ENCODE measurements at places on chromosomes 5 and 9. TPM values are rescaled to one million over a fixed set of nuclear protein-coding genes. Genes with fewer than 3 reads are reported as not detected.

ABLIM3 gene
- total RNA-seq: 46.0 TPM

OTP gene
- not detected for total RNA-seq

GABRB2 gene
- total RNA-seq: 0.54 TPM

C9 gene
- total RNA-seq: 0.30 TPM

PCDHGA2 gene
- total RNA-seq: 10.6 TPM

KIF4B gene
- total RNA-seq: 0.09 TPM

UNC5A gene
- total RNA-seq: not detected

IFNA2 gene
- total RNA-seq: not detected

RLN1 gene
- not detected for total RNA-seq

- peak; percentile 20 for DNase-seq
These were observed 13.8 kb downstream of the SH3PXD2B start for GRCh38 chr5:172440486-172440885.

- DNase-seq: no peak
These were observed 1429.3 kb downstream of the EFNA5 start for GRCh38 chr5:106241409-106241808.

GRCh38 chr5:669111-669841 lies 23.9 kb downstream of the TPPP start:
- DNase-seq: peak; percentile 78

DNA sequence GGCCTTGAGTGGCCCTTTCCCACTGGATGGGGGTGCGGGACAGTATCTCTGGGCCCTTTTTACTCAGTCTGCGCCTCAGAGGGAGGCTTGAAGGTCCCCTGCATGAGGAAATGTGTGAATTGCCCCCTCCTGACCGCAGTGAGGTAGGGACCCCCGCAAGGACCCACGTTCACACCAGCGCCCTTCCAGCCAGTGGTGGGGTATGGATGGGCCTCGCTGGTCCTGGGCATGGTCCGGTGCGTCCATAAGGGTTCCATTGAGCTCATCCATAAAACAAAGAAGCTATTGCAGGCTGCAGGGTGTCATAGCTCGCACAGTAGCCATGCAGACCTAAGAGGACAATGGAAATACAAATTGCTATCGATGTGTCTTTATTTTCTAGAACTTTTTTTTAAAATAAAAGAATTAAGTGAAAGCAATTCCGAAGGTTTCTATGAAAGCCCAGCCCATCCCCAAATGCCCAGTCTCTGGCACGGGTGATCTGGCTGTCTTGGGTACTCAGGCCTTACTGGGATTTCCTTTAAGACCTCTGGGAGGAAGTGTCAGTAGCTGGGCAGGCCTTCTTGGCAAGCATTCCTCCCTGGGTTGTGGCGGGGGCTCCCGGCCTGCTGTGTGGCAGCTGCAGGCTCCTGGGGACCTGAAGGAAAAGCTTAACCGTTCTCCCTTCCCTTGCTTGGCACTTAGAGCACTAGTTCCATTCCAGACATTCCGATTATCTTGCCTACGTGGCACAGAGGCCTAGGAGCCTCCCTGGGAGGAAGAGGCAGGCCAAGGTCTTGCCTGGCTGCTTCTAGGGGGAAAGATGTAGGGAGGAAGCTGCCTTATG lies 1.5 kb upstream of the SEMA5A start:
- DNase-seq: peak; percentile 80

- no peak for DNase-seq
These were observed 7.5 kb downstream of the ALDOB start for GRCh38 chr9:101427957-101428655.

DNA sequence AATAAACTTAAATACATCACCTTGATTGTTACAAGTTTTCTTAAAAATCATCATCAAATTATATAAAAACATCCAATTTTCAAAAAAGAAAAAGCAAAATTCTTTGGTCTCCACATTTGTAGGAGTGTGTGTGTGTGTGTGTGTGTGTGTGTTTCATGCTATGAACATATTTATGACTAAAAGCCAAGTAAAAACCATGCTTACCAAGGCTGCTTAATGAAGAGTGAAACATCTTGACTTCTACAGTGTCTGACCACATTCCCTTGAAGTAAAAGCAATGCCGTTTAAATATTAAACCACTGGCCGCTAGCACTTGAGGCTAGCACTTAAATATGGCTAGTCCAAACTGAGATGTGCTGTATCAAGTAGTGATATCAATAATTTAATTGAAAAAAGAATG lies 549.1 kb upstream of the CCNG1 start:
- no peak for DNase-seq

DNA sequence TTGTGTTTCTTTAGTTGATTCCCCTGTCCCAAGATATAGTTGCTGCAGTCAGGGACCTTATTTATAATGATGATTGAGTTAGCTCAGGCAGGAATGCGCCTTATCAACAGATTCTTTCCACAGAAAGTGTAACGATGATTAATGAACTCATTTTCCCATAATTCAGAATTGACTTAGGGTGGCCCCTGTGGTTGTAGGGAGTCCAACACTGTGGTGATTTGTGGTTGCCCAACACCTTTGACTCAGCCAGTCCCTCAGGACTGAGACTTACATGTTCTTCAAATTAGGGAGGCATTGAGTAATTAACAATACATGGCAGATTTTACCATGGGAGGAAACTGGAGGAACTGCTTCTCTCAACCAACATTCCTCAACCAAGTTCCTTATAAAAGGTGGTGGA lies 221.9 kb downstream of the GABRG2 start:
- no peak for DNase-seq

- no peak for DNase-seq
These were observed 74.7 kb upstream of the ANKRD55 start for GRCh38 chr5:56307714-56308333.

DNA sequence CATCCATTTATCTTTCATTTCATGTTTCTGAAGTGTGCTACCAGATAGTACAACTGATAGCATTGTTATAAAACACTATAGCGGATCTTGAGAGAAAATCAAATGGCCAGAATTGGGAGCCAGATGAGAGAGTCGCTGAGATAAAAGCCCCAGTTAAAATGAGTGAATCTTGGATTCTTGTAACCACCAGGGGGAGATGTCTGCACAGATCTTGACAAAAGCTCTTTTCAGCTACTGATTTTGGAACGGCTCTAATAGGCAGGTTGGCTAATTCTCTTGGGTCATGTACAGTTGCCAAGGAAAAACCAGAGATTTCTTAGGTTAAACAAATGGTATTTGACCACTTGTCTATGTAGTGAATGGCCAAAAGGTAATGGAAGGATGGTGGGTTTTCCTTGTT lies 21.7 kb downstream of the F2RL2 start:
- no peak for DNase-seq

GRCh38 chr9:3177936-3178335 lies 334.0 kb upstream of the PUM3 start:
- no peak for DNase-seq

DNA sequence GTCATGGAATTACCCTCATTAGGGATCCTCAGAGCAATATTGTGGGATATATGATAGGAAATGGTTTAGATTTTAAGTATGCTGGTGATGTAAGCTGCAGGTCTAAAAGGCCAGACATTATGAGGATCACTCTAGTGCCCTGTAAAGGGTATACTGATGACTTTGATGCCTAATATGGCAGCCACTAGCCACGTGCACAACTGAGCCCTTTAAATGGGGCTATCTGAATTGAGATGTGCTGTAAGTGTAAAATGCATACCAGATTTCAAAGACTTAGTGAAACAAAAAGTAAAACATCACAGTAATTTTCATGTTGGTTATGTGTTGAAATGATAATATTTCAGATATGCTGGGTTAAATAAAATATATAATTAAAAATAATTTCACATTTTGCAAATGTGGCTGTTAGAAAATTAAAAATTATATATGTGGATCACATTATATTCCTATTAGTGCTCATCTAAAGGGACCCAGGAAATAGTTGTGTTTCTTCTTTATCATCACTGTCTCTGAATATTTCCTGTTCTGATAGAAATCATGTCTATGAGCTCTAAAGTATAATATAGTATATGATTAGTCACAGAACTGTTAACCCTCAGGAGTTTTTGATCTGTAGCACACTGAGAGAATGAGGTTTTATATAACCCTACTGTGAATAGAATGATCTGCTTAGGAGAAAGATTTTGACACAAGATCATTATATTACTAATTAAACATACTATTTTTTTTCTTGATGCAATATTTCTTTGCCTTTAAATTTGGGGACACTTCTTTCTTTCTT lies 50.1 kb downstream of the OSTF1 start:
- DNase-seq: no peak

DNA sequence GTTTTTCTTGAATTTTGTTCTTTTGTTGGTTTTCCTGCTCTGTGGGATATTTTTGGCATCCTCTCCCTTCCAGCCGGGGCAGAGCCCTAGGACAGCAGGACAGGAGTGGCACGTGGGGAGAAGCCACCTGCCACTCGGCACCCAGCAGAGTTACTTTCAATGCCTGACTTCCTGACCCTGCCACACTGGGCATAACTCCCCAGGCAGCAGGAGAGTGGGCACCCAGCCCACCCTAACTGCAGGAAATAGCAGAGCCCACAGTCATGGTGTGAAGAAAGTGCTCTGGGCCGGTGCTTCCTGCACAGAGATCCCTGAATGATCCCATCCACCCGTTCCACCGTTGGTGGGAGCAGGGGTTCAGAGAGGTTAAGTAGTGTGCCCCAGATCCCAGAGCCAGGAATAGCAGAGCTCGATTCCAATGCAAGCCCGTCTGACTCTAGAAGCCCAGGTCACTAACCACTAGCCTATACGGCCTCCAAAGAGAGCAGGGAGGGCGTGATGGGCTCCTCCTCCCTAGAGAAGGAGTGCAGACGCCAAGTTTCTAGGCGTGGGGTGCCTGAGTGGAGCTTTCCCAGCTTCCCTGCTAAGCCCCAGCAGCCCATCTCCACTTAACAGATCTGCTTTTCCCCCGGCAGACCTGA lies 8.1 kb upstream of the NUP214 start:
- no peak for DNase-seq

GRCh38 chr9:69623276-69623675 lies 48.9 kb downstream of the APBA1 start:
- DNase-seq: no peak

DNA sequence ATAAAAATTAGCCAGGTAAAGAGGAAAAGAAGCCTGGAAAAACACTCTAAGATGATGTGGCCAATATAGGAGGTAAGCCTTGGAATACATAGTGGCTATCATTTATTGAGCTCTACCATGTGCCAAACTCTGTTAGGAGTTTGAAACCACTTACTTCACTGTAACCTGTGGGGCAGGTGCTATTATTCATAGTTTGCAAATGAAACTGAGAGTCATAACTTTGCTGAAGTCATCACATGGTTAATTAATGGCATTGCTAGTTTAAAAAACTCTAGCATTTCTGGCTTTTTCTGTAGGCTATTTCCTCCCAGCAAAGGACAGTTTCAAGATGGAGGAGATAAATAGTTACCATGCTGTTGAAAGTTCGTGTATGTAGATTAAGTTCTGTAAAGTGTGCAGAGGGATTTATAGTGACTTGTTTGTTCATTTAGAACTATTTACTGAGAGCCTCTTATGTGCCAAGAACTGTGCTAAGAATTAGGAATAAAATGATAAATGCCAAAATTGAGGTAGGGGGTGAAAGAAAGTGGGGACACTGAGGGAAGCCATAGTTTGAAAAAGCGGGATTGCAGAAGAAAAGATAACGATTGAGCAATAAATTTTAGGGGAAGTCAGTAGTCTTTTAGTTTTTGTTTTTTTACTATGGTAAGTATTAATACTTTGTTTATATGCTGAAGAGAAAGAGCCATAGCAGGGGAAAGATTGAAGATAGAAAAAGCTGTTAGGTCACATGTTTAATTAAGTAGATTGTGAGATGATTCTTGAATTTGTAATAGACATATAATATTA lies 57.2 kb downstream of the WDR70 start:
- no peak for DNase-seq

- no peak for DNase-seq
These were observed 1112.3 kb upstream of the SEMA6A start for GRCh38 chr5:117686926-117687325.

- no peak for DNase-seq
These were observed 23.5 kb upstream of the IFNE start for GRCh38 chr9:21505425-21506179.

GRCh38 chr5:75654693-75655295 lies 43.5 kb downstream of the ANKDD1B start:
- DNase-seq: no peak

GRCh38 chr9:99595796-99596195 lies 225.9 kb upstream of the NR4A3 start:
- no peak for DNase-seq

DNA sequence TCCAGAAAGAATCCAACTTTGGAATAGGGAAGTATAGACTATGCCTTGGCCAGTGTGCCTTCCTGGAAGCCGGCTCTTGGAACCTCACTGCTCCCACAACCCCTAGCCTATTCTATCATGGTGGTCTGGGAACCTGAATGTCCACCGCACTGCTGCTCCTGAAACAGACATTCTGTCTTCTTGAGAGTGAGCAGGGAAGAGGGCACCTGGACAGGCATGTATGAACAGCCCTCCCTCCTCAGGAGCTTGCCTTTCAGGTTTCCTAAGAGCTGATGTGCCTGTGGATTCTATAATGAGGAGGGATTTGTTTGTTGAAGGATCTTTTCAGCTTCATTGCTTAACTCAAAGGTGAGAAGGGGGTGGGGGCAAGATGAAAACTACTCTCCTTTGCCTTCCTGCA lies 55.1 kb upstream of the XPA start:
- DNase-seq: no peak

GRCh38 chr5:142717582-142718215 lies 31.8 kb upstream of the FGF1 start:
- DNase-seq: no peak

DNA sequence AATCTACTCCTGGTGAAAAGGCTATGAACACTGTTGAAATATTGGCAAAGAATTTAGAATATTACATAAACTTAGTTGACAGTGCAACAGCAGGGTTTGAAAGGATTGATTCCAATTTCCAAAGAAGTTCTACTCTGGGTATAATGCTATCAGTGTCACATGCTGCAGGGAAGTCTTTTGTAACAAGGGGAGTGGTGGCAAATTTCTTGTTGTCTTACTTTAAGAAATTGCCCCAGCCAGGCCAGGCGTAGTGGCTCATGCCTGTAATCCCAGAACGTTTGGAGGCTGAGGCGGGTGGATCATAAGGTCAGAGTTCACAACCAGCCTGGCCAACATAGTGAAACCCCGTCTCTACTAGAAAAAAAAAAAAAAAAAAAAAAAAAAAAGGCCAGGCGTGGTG lies 86.3 kb upstream of the OTULINL start:
- DNase-seq: no peak

DNA sequence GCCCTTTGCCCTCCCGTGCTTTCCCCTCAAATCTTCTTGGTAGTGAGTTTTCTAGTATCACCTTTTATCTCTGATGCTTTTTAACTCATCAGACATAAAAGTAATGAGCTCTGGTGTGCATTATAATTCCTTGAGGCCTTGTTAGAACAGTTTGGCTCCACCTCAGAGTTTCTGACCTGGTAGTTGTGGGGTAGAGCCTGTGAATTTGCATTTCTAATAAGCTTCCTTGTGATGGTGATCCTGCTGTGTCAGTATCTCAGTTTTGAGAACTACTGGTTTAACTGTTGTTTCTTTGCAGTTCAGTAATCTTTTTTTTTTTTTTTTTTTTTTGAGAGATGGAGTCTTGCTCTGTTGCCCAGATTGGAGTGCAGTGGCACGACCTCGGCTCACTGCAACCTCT lies 31.1 kb downstream of the UBE2D2 start:
- no peak for DNase-seq

Data from aorta (tissue), 5 donors.